Posterior vena cava (tissue), 2 donors: ENCODE measurements at places on chromosomes 1 and 21. TPM values are rescaled to one million over a fixed set of nuclear protein-coding genes. Genes with fewer than 3 reads are reported as not detected.

DNA sequence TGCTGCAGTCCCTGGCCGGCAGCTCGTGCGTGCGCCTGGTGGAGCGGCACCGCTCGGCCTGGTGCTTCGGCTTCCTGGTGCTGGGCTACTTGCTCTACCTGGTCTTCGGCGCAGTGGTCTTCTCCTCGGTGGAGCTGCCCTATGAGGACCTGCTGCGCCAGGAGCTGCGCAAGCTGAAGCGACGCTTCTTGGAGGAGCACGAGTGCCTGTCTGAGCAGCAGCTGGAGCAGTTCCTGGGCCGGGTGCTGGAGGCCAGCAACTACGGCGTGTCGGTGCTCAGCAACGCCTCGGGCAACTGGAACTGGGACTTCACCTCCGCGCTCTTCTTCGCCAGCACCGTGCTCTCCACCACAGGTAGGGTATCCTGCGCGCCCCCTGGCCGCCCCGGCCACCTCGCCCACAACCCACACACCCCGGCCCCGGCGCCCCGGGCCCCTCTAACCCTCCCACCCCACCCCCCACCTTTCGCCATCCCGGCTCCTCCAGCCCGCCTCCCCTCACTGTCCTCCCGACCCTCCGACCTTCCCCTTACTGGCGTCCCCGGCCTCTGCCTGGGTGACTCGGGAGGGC is 352 bp downstream of the KCNK1 start:
- DNase-seq = no peak

DNA sequence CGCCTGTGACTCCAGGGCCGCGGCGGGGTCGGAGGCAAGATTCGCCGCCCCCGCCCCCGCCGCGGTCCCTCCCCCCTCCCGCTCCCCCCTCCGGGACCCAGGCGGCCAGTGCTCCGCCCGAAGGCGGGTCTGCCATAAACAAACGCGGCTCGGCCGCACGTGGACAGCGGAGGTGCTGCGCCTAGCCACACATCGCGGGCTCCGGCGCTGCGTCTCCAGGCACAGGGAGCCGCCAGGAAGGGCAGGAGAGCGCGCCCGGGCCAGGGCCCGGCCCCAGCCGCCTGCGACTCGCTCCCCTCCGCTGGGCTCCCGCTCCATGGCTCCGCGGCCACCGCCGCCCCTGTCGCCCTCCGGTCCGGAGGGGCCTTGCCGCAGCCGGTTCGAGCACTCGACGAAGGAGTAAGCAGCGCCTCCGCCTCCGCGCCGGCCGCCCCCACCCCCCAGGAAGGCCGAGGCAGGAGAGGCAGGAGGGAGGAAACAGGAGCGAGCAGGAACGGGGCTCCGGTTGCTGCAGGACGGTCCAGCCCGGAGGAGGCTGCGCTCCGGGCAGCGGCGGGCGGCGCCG is at the start of gene SIM2:
TSS of gene SIM2 (plus strand) at position 135 of the 565 bp plus-strand sequence. CDS start 632 bp downstream, outside the sequence.
- no peak for DNase-seq

- no peak for DNase-seq
Measured at GRCh38 chr1:43144237-43144636, 27.9 kb downstream of the EBNA1BP2 start.

MYCL gene
- total RNA-seq = 0.14 TPM

DNA sequence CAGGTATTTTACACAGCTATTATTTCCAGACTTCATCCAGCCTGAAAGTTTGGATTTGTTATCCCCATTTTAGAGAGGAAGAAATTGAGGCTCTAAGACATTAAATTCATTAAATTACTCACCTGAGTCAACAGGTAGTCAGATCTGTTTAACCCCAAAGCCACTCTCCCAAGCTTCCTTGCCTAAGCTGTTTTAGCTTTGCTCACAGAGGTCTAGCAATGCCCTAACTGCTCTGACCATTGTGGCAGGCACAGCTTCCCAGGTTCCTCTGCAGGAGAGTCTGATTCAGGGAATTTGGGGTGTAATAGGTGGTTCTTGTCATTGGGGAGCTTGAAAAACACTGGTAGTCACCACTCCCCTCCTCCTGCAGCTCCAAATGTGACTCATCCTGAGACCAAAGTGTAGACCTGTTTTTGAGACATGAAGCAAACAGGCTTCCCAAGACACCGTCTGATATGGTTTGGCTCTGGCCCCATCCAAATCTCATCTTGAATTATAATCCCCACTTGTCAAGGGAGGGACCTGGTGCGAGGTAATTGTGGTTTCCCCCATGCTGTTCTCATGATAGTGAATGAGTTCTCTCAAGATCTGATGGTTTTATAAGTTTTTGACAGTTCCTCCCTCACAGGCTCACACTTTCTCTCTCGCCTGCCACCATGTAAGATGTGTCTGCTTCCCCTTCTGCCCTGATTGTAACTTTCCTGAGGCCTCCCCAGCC is 142.8 kb upstream of the DNAH14 start:
- no peak for DNase-seq

DNA sequence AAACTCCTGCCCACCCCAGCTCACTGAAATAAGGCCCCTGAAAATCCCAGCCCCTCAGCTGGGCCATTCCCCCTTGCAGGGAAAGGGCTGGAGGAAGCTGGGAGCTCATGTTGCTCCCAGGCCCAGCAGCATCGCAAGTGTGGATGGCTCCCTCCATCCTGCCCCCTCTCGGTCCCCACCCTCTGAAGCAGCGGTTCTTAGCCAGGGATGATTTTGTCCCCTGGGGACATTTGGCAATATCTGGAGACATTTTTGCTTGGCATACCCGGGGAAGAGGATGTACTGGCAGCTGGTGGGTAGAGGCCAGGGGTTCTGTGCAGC is 56.8 kb downstream of the PSMG1 start:
- no peak for DNase-seq

DNA sequence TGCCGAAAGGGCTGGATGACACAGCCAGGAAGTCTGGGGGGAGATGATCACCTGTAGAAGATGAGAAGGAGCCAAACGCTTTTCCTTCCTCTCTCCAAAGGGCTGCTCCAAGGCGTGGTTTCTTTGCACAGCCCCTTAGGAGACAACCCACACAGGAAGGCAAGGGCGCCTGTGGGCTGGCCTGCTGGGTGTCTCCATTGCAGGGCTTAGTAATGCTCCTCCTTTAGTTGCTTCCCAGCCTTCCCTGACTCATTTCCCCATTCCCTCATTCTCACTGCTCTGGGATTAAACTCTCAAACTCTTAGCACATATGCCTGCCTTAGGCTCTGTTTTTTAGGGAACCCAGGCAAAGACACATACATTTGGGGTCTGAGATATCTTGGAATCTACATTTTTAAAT is 1.7 kb upstream of the CLCA1 start:
- DNase-seq = no peak

DNA sequence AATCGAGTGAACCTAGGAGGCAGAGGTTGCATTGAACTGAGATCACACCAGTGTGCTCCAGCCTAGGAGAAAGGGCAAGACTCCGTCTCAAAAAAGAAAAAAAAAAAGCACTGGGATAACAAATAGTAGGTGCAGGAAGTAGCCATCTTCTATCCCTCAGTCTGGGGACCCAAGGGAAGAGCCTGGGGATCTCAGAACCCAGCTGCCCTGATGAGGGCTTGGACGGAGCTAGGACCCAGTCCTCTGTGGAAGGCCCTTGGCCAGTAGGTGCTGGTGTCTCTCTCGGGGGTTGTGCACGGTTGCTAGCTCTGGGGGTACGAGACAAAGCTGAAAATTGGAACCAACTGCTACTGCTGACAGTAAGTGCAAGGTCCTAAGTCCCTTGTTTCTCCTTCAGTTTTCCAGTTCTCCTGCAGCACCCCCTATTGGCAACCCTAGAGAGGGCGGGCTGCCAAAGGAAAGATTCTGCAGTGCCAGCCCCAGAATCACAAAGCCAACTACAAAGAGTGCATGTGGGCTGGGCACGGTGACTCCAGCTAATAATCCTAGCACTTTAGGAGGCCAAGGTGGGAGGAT is 57.6 kb upstream of the KIF1B start:
- DNase-seq = no peak

HPCA gene
- total RNA-seq = 0.19 TPM

- no peak for DNase-seq
Measured at GRCh38 chr1:47842228-47842919, 154.8 kb downstream of the TRABD2B start.

GRCh38 chr21:37045556-37045955 is 27.3 kb downstream of the PIGP start:
- DNase-seq = no peak

DNA sequence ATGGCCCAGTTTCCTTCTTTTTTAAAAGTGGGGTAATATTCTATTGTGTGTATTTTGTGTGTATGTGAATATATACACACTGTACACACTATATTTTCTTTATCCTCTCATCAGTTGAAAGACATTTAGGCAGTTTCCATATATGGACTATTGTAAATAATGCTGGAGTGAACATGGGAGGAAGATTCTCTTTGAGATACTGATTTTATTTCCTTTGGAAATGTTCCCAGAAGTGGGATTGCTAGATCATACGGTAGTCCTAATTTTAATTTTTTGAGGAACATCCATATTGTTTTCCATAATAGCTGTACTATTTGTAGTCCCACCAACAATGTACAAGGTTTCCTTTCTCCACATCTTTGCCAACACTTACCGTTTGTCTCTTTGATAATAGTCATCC is 51.0 kb downstream of the F3 start:
- DNase-seq = no peak

DNA sequence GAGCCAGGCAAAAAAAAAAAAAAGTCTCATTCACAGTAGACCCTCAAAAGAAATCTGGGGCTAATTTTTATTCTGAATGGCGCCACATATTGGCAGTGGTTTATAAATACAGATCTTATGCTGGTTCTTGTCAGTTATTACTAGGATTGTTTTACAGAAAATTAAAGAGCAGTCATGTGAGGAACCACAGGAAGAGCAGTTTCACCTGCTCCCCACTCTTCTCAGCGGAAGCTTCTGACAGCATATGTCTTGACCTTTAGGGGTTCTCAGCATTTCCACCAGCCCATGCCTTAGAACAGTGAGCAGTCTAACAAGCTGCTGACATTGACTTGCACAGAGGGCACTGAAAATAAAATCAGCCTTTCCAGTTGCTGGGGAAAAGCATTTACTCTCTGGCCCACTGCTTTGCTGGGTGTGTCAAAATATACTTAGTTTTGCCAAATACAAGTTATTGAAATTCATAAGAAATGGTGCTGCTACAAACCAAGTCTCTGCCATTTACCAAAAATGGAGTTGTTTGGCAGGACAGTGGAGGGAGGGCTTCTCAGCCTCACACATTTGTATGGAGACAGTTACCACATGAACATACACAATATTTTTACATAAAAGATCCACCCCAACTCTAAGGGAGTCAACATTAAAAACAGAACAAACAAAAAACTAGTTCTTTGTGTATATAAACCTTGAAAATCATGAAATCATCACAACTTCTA is 144.2 kb downstream of the SYT2 start:
- no peak for DNase-seq

GRCh38 chr1:75502776-75503175 is 108.1 kb downstream of the SLC44A5 start:
- no peak for DNase-seq

DNA sequence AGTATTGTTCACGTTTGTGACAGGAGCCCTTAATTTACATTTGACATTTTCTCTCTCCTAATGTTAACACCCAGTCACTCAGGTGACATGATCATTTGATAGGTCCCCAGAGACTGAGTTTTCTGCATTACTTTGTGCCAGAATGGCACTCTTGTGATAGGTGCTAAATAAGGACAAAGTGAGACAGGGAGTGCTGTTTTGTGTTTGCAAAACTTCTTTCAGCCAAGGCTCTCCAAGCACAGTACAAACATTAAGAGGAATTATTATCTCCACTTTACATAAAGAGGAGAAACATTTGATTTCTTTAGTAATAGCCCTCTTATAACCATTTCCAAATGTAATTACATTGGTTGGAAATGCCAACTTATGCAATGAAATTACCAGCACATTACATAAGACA is 355.2 kb downstream of the NTNG1 start:
- DNase-seq = no peak

TSPAN1 gene
- total RNA-seq = 1.6 TPM

GRCh38 chr1:40980068-40980452 is 564 bp downstream of the CTPS1 start:
- DNase-seq = no peak

- no peak for DNase-seq
Measured at GRCh38 chr1:150981805-150982712, at the start of gene ANXA9. ANXA9 (plus strand) TSS chr1:150982292; CDS start chr1:150983106, 814 bp downstream.

GRCh38 chr1:196407358-196408051 is 200.7 kb downstream of the KCNT2 start:
- DNase-seq = no peak

DNA sequence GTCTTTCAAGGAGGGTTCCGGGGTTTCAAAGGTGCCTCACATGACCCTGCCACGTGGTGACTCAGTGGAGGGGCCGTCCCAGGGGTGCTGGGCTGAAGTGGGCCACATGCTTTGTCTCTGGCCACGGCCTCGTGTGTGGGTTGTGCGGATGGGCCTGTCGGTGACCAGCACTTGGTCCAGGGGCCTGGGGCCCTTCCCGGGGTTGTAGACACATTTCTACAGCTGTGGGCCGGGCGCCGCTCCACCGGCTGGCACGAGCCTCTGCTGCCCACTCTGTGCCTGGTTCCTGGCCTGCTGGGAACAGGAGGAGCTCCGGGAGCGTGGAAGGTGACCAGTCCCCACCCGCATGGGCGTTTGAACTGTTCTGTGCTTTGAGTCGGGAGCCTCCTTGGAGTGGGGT is 75.4 kb upstream of the TTC34 start:
- no peak for DNase-seq

GRCh38 chr1:91080650-91081049 is 58.8 kb upstream of the ZNF644 start:
- DNase-seq = no peak

DNA sequence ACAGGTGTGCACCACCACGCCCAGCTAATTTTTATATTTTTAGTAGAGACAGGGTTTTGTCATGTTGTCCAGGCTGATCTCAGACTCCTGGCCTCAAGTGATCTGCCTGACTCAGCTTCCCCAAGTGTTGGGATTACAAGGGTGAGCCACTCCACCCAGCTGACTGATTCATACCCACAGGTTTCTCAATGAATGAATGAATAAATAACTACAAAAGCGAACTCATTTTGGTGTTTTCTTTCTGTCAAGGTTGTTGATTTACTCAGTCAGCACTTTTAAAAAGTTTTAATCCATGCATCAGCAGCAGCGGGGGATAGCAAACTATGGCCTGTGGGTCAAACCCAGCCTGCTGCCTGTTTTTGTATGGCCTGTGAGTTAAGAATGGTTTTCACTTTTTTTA is 217.5 kb downstream of the FAF1 start:
- no peak for DNase-seq

CHRNB2 gene
- total RNA-seq = not detected

DNA sequence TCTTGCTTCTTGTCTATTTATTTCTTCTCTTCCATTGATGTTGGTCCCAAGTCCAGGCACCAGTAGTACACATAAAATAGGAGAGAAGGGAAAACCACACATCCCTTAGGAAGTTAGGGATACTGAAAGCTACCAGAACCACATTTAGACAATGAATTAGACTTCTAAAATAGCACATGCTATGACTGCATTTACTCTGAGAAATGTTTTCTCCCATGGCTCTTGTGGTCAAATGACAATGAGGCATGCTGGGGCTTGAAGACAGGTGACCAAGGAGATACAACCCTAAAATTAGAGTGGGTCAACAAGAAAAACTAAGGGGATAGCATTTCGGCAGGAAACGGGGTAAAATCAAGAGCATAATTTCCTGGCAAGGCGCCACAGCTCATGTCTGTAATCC is 17.1 kb downstream of the MTOR start:
- DNase-seq = no peak

CHIT1 gene
- total RNA-seq = 0.33 TPM

ADAMTS5 gene
- 20.4 TPM for total RNA-seq

GRCh38 chr1:18943914-18944572 is 12.4 kb downstream of the IFFO2 start:
- DNase-seq = no peak
